CD4-positive, alpha-beta T cell treated with Interleukin-17A for 1 hour (primary cell): ENCODE measurements at places on chromosomes 2 and 18.

DNA sequence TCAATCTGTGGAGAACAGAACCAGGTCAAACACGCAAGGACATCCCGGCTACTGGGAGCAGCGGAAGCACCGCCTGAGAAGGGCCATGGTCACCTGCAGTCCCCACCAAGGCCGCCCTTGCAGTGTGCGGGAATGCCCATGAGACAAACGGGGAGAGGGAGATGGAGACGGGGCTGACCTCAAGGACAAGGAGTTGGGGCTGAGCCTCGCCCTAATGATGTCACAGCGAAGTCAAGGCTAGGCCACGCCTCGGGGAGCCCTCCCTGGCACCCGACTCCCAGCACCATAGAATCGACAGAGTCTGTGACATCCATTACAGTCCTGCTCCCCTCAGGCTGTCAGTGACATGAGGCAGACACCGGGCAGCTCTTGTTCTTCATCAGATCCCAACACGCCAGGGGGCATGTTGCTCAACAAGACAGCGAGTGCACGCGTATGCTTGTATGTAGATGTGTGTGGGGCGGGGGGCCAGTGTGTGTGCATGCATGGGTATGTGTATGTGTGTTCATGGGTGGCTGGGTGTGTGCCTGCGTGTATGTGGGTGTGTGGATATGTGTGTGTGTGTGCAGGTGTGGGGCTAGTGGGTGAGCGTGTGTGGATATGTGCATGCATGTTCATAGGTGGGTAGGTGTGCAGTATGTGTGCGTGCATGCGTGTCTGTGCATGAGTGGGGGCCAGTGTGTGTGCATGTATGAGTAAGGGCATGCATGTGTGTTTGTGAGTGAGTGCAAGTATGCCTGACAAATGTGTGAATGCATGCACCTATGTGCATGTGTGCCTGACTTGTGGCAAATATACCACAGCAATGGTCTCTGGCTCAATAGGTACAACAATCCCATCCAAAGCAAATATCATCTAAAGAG lies 57.0 kb downstream of the ANKMY1 start:
- no peak for DNase-seq

DNA sequence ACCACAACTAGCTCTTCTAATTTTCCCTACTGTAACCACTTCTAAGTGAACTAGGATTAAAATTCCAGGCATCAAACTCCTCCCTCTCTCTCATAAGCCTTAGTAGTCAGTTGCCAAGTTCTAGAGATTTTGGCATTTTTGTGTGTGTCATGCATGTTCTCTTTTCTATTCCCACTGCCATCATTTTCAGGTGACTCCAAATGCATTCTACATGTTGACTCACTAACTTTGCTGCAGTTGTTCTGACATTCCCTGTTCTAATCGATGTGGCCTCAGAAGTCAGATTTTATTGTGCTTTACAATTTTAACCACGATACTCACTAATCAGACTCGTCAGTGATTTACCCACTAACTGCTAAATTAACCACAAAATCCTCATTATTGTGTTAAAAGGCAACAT lies 13.3 kb downstream of the DSC1 start:
- DNase-seq = no peak

DNA sequence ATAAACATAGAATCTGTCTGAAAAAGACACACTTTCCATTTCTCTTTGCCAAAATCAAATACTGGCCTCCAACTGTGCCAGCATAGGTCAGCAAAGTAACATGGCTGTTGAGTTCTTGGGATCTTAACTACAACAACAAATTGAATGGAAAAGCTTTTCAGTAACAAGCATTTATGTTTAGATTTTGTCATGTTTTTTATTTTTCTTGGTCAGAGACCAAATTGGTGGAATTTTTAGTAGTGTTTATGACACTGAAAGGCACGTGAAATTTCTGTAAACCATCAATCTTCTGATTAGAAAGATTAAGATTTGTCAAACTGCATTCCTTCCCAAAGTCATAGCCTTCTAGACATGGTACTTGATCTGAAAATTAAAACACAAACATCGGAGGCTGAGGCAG lies 77.6 kb downstream of the PDE1A start:
- no peak for DNase-seq

GRCh38 chr18:46155641-46156051 lies 51.5 kb downstream of the HAUS1 start:
- DNase-seq = peak; percentile 77

DNA sequence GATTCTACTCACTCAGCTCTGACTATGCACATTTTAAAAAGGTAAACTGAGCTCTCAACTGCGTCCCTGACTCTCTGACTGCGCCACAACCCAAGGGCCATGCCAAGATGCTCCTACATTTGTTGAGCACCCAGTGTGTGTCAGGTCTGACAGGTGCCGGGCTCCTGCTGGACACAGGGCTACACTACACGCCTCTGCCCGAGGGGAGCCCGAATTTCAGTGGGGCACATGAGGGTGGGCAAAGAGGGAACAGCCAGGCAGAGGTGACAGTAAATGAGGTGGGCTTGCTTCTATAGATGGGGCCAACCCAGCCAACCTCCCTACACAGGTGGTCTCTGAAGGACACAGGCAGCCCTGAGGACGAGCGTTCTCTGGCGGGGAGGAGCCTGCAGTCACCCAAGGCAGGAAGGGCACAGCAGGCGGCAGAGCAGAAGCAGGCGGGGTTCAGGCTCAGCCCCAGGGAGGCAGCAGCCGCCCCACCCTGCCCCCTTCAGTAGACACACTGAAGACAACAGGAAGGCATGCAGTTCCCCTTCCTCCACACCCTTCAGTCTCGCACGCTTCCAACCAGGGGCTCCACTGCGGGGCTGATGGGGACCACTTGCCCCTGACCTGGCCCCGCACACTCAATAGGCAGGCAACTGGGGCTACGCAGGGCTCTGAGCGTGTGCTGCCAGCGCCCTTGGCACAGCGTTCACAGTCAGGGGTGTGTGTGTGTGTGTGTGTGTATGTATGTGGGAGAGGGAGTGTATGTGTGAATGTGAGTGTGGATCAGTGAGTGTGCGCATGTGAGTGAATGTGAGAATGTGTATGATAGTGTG lies 98.4 kb downstream of the UXS1 start:
- peak; percentile 87 for DNase-seq

DNA sequence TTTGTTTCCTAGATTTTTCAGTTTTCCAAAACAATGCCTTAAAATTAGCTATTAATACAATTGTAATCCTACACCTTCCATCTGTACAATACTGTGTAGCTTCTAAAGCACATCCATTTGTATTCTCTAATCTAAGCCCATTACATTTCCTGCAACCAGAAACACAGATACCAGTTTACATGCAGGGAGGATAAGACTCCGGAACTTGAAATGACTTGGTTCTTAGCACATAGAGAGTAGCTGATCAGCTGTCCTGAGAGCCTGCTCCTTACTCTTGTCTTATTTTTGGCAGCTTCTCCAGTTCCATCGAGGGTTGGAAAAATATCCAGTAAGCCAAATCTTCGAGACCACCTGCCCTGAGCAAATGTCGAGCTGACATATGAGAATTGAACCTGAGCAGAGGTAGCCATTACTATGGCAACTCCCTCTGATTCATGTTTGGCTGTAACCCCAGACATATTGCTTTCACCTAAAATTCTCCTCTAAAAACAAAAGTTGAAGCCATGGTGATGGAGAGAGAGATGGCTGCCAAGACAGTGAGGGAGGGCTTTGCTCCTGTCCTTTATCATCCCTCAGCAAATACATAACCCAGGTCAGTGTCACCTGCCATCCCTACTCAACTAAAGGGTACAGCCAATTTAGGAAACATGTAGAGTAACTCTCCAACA lies 542.8 kb downstream of the IRS1 start:
- no peak for DNase-seq

GRCh38 chr2:72901426-72901825 lies 14.2 kb downstream of the SPR start:
- no peak for DNase-seq

DNA sequence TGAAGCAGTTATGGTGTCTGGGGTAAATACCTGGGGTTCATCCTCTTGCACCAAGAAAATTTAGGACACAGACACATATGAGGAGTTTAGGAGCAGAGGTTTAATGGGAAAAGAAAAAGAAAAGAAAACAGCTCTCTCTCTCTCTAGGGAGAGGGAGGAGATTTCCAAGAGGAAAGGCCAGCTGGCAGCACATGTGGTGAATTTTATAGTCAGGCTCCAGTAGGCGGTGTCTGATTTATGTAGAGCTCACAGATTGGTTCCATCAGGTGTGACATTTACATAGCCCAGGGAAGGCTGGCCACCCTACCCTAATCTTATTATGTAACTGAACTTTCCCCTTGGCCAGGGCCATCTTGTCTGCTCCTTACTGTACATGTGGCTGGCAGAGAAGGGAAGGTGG lies 297.5 kb upstream of the RGPD4 start:
- no peak for DNase-seq

DNA sequence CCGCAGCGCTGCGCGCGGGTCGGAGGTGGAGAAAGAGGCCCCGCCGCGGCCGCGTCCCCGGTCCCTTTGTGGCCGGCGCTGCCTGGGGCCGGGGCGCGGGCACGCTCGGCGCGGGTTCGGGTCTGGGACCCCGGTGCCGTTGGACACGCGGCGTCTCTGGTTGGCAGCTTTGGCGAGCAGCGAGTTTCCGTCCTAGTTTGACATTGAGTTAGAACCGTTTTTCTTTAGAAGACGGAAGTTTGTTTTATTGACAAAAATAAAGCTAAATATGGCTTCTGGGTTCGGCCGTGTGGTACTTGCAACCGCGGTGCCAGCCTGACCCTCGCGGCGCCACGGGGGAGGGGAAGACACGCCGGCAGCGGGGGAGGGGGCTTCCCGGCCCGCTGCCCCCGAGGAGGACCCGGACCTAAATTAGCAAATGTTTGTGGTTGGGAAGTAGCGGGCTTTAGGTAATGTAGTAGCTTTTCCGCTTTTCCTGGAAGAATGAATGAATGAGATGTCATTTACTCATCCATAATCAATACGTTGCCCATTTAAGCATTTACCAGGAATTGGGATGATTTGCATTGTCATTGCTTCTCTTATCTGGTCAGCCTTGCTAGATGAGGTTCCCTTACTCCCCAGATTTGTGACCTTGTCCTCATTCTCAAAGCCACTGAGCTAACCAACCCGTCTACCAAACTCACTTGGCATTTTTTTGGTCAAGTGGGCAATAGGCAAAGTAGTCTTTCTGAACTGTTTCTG lies 530 bp downstream of the GALNT1 start:
- DNase-seq = peak; percentile 29

DNA sequence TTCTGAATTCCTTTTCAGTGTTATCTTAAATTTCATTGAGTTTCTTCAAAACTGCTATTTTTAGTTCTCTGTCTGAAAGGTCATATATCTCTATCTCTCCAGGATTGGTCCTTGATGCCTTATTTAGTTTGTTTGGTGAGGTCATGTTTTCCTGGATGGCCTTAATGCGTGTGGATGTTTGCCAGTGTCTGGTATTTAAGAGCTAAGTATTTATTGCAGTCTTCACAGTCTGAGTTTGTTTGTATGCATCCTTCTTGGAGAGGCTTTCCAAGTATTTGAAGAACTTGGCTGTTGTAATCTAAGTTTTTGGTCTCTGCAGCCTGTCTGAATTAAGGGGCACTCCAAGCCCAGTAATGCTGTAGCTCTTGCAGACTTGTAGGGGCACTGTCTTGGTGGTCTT lies 249.3 kb downstream of the ZNF385B start:
- no peak for DNase-seq

DNA sequence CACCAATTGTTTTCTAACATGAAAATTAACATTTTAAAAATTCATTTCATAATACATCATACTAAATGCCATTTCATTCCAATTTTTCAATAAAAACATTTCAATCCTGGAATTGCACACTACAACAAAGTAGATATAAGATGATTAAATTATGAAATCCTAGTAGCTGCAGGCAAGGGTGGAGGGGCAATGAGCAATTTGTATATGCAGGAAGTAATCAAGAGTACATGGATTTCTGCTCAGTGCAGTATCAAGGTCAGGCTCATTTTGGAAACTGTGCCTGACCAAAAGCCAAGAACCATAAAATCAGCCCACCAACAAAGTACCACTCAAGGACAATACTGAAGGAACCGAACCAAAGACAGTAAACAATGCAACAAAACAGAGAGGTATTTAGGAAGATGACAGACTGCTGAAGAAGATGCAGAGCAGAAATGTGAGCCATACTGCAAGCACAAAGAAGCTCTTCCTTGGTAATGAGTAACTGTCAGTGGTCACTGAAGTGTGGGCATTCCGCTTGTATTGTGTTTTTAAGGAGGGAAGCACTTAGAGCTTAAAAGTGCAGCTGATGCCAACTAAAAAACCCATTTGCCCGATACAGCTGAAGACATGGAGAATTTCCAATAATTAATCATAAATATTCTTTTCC lies 34.5 kb upstream of the DSEL start:
- DNase-seq = no peak

- DNase-seq = no peak
Measured at GRCh38 chr2:146879882-146880281, 964.9 kb upstream of the ACVR2A start.

DNA sequence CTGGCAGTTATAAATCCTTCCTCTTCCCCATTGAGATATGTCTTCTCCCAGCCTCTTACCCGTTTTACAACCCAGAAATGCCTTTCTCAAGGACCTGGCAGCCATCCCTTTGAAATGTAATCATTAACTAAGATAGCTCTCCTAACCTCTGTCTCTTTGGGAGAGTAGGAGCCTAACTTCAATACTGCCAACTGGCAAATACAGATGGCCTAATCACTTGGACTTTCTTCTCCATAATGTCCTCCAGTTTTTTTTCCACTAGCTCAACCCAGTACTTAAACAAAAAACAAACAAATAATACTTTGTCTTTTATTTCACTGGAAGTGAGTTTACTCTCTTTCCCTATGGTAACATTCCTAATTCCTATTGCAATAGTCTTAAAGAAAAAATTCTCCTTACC lies 1391.1 kb downstream of the SUCLG1 start:
- DNase-seq = no peak
